ENCODE measurements at places on chromosomes 3 and 15.

- DNase-seq, result no peak
These were observed 20.7 kb upstream of the CADPS start for GRCh38 chr3:62895901-62896300.

DNA sequence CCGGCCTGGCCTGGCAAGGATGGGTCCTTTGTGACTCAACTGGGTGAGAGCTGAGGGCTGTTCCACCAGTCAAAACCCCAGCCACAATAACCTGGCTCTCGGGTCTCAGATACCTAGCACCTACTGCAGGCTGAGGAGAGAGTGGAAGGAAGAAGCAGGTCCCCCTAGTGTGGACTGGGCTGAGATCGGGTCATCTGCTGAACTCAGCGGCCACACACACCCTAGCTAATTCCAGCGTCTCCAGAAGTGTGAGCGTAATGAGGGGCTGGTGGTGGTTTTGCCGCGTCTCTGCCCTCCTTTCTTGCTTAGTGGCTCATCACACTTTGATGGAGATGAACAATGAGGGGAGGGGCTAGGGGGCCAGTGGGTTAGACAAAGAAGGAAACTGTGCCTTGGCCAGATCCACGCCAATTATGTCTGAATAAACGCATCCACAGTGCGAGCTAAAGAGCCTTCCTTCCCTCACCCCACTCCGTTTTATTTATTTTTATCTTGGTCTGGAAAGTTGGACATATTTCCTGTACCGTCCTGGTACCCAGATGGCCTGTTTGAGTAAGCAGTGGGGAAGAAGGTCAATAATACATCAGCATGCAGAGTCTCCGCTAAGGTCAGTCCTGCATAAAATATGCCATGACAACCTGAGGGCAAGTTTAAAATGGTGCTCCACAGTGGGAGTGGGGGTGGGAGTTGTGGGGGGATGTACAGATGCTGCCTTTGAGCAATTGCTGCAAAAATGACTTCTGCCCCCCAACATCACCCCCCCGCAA is 370.0 kb downstream of the WDR72 start:
- DNase-seq, result no peak

GRCh38 chr3:113947372-113948014 is at the start of gene ZDHHC23:
ZDHHC23 (plus strand) TSS chr3:113948013; CDS start chr3:113948803, 790 bp downstream.
- peak; percentile 62 for DNase-seq

DNA sequence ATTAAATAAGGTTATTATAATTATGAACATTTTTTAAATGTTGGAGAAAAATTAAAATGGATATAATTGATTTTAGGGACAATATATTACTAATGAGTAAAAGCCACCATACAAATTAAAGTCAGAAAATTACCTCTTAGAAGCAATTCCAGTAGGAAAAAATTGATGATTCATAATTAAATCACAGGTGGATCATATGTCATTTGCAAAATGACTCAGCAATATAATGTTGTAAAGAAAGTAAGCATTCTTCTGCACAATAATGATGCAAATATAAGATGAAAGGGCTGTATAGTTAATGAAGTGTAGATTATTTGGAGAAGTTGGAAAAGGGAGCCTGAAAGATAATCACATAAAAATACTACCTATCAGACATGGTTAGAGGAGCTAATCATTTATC is 25.8 kb downstream of the ZPLD1 start:
- DNase-seq, result no peak

DNA sequence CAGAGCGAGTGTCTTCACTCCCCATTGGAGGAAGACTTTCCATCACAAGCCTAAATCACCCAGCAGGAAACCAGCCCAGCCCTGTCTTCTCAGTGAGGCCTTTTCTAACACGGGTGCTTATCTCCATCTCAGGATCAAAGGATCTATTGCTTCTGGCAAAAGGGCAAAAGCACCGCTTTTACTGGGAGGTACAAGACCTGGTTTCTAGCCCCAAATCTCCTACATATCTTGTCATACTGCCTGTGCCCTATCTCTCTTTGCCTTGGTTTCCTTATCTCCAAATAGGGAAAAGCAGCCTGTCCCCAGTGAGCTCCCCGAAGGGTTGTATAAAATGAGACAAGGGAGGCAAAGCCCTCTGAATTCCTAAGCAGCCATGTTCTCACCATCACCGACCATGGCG is 5.2 kb downstream of the GLB1 start:
- DNase-seq, result no peak

DNA sequence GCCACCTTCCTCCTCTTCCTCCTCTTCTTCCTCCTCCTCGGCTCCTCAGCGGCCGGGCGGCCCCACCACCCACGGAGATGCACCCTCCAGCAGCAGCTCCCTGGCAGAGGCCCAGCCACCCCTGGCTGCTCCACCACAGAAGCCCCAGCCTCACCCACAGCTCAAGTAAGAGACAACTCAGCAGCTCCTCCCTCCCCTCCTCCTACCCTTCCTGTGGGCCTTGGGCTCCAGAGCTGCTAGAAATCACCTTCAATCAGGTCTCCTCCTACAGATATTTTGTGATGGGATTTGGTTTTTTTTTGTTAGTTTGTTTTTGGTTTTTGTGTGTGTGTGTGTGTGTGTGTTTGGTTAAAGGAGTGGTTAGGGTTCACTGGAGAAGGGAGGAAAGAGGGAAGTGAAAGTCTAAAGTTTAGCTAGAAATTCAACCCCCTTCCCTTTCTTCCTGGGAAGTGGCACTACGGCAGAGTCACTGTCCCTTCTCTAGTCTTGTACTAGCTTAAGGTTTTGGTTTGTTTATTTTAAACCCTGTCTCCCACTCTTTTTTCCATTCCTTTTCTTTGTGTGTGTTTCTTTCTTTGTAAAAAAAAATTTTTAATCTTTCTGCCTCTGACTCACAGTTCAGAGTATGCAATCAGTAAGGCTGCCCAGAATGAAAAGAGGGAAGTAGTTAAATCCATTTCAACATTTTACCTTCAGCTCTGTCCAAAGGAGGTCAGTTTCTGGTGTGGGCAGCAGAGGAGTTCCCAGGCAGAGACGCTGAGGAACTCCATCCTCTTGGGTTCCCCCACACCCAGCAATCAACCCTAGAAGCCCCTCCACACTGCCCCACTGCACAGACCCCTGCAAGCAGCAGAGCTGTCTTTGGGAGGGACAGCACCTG is 29.0 kb upstream of the TIMP4 start:
- DNase-seq, result no peak

GRCh38 chr3:143914257-143914656 is 57.4 kb upstream of the DIPK2A start:
- DNase-seq, result no peak

DNA sequence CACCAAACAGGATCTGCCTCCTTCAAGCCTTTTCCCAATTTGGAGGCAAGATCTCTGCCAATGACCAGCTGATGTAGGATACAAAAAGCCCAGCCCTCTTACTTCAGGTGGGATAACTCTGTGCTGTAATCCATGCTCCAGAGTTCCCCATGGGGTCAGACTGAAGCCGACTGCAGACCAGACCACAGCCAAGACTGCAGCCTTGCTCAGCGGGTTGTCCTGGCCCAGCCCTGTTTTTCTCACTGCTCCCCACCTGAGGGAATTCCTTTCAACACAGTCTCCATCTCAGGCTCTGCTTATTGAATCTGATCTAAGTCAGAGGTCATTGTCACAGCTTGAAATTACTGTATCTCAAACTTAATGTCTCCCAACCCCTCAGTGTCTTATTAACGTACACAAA is 207.0 kb downstream of the MYRIP start:
- DNase-seq, result no peak

DNA sequence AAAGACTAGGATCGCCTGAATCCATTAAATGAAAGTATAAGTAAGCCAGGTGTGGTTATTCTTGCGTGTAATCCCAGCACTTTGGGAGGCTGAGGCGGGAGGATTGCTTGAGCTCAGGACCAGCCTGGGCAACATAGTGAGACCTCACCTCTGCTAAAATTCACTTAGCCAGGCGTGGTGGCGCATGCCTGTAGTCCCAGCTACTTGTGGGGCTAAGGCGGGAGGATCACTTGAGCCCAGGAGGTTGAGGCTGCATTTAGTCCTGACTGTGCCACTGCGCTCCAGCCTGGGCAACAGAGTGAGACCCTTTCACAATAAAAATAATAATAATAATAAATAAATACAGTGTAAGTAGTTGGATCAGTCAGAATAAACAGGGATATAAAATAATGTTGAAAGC is 25.5 kb upstream of the HYKK start:
- no peak for DNase-seq
